ENCODE measurements at places on chromosomes 11 and 22.

GRCh38 chr11:57792060-57792541, 30.5 kb downstream of the CTNND1 start:
- no peak for DNase-seq

DNA sequence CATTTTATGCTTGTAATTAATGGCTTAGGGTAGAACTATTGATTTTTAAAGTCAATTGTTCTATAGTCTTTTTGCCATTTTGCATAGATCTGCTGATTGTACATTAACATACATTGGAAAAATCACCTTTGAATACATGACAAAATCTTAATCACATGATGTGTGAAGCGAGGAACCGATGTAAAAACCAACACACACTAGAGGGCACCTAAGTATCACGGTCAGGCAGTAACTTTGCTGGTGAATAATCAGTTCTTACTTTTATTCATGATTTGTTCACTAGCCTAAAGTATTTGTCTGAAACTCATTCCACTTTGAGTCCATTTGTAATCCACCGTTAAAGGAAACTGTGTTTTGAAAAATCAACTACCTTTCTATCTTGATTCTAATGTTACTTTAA, 28.2 kb downstream of the JHY start:
- no peak for DNase-seq

- DNase-seq: peak; percentile 63
Measured at GRCh38 chr11:13928566-13929251, 33.8 kb upstream of the SPON1 start.

- DNase-seq: no peak
Measured at GRCh38 chr11:66007201-66007634, 4.6 kb upstream of the CST6 start.

DNA sequence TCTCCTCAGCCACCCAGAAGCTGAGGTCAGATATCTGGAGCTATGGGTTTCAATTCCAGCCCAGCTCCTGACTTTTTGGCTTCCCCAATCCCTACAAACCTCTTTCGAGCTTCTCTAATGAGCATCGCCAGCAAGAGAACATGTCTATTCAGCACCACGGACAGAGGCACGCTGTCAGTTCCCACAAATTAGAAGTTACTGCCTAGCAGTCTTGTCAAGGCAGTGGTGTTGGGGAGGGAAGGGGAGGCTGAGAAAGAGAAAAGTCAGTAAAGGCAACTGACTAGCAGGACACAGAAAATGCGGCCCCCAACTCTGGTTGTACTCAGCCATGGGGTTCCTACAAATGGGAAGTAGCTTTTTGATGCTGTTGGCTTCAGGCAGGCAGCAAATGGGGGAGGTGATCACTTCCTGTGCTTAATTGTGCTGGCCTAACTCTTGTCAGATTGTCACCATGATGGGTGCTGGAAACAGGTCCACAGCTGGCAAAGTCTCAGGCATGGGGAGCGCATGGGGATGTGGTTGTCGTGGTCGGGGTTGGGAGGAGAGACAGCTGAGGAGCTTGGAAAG, 205.9 kb downstream of the ST3GAL4 start:
- peak; percentile 89 for DNase-seq

- DNase-seq: no peak
Measured at GRCh38 chr11:47991266-47991830, 11.0 kb downstream of the PTPRJ start.

- no peak for DNase-seq
Measured at GRCh38 chr11:34318111-34319037, 39.4 kb downstream of the ABTB2 start.

GRCh38 chr11:72634472-72635095, 39.6 kb downstream of the PDE2A start:
- no peak for DNase-seq
